Smooth muscle cell of trachea (primary cell): ENCODE measurements at places on chromosomes 4 and X. TPM values are rescaled to one million over a fixed set of nuclear protein-coding genes. Genes with fewer than 3 reads are reported as not detected.

Gene NEUROG2
- total RNA-seq: not detected in 2 replicates

Gene MAGEA4
- total RNA-seq: not detected in 2 replicates

Gene GLOD5
- total RNA-seq: not detected in 2 replicates

Gene BEX2
- 0.73 and 0.99 TPM in 2 replicates for total RNA-seq

Gene DMP1
- total RNA-seq: not detected in 2 replicates

Gene NOP14
- 18.0 and 18.6 TPM in 2 replicates for total RNA-seq

Gene FSTL5
- total RNA-seq: under 0.01 TPM in 2 replicates

Gene MAGEA11
- under 0.01 TPM in 1 of 2 replicates, not detected in the other for total RNA-seq

Gene STATH
- total RNA-seq: not detected in 2 replicates

Gene STS
- 4.2 and 7.6 TPM in 2 replicates for total RNA-seq

Gene GUCY1A1
- total RNA-seq: 4.0 and 4.2 TPM in 2 replicates

Gene SSX4
- not detected in 2 replicates for total RNA-seq

Gene UNC5C
- total RNA-seq: 2.5 and 4.9 TPM in 2 replicates

Gene RPA4
- 0.66 and 2.2 TPM in 2 replicates for total RNA-seq

Gene GLUD2
- 2.2 and 3.1 TPM in 2 replicates for total RNA-seq

Gene CXCL13
- total RNA-seq: not detected in 2 replicates

Gene CFP
- 0.15 and 0.33 TPM in 2 replicates for total RNA-seq

Gene GNRHR
- total RNA-seq: not detected in 2 replicates

Gene ARSD
- 15.4 and 36.1 TPM in 2 replicates for total RNA-seq

Gene ASB9
- total RNA-seq: 1.2 and 2.5 TPM in 2 replicates

Gene PCDH19
- under 0.01 TPM in 2 replicates for total RNA-seq

Gene FAM149A
- total RNA-seq: 6.3 and 8.8 TPM in 2 replicates

Gene HDAC6
- total RNA-seq: 28.1 and 36.1 TPM in 2 replicates

Gene RPS3A
- 1,894 and 2,829 TPM in 2 replicates for total RNA-seq

Gene RTL9
- total RNA-seq: 0.17 and 0.29 TPM in 2 replicates

Gene LRRC66
- 0.83 and 1.5 TPM in 2 replicates for total RNA-seq

Gene SPIN2A
- total RNA-seq: 0.99 and 1.0 TPM in 2 replicates

Gene SYNPO2
- 2.0 and 6.5 TPM in 2 replicates for total RNA-seq

Gene CLGN
- total RNA-seq: 11.6 and 34.2 TPM in 2 replicates

Gene H2BW2
- under 0.01 TPM in 1 of 2 replicates, not detected in the other for total RNA-seq

Gene GPM6B
- total RNA-seq: 5.3 and 14.3 TPM in 2 replicates

Gene ELMOD2
- total RNA-seq: 22.0 and 67.3 TPM in 2 replicates

Gene SPATA18
- total RNA-seq: 15.4 and 44.8 TPM in 2 replicates

Gene IL2
- not detected in 2 replicates for total RNA-seq

Gene PDGFC
- total RNA-seq: 79.2 and 87.6 TPM in 2 replicates

Gene SORCS2
- total RNA-seq: 0.29 and 0.50 TPM in 2 replicates

Gene NLRP2B
- total RNA-seq: not detected in 2 replicates

Gene F9
- under 0.01 TPM in 1 of 2 replicates, not detected in the other for total RNA-seq

Gene IL13RA1
- 56.2 and 65.7 TPM in 2 replicates for total RNA-seq

Gene PRKG2
- total RNA-seq: 23.3 and 41.9 TPM in 2 replicates

Gene F8A2
- 1.7 TPM in 1 of 2 replicates, not detected in the other for total RNA-seq

Gene AWAT2
- total RNA-seq: not detected in 2 replicates

Gene RNF128
- total RNA-seq: 4.9 and 7.4 TPM in 2 replicates

Gene TCEAL9
- 77.6 and 144 TPM in 2 replicates for total RNA-seq

Gene CPLX1
- total RNA-seq: 0.17 TPM in 1 of 2 replicates, not detected in the other

Gene SSX2
- not detected in 2 replicates for total RNA-seq

Gene CXCL11
- 0.15 TPM in 1 of 2 replicates, not detected in the other for total RNA-seq

Gene IL3RA
- total RNA-seq: not detected in 2 replicates

Gene WDR17
- 3.3 and 5.1 TPM in 2 replicates for total RNA-seq

Gene AR
- total RNA-seq: 11.2 and 16.0 TPM in 2 replicates

Gene PABPC1L2B
- total RNA-seq: not detected in 2 replicates

Gene WFS1
- total RNA-seq: 21.5 and 49.1 TPM in 2 replicates

Gene FAM9A
- not detected in 2 replicates for total RNA-seq

Gene SLC10A6
- 0.33 TPM in 1 of 2 replicates, not detected in the other for total RNA-seq

Gene TRPC5OS
- under 0.01 TPM in 1 of 2 replicates, not detected in the other for total RNA-seq
